GDM1 (cell line): ENCODE measurements at places on chromosomes 7 and 10.

- no peak for DNase-seq
These were observed 309.5 kb upstream of the NPVF start for GRCh38 chr7:25537662-25538375.

DNA sequence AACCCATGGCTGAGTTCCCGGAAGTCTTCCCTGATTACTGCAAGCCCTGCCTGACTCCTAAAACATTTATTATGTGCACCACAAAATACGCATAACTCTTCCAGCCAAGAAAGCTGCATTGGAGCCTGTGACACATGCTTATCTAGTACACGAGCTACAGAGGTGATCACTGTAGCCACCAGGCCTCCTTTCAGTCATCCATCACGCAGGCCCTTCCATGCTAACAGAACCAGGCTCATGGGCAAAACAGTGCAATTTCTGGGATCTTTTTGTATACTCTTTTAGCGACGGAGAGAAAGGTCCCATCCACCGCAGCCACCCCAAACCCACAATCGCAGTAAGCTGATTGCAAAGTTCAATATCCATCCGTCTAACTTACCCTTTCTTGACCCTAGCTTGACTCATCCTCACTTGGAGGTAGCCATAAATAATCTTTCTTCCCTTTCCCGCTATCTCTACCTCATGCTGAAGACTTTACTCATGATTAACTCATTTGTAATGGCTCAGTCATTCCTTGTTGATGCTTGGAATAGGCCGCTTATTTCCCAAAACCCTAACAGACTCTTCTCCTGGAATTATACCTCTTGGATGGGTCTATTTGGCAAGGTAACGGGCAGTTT is 1203.5 kb downstream of the TYW1 start:
- no peak for DNase-seq

DNA sequence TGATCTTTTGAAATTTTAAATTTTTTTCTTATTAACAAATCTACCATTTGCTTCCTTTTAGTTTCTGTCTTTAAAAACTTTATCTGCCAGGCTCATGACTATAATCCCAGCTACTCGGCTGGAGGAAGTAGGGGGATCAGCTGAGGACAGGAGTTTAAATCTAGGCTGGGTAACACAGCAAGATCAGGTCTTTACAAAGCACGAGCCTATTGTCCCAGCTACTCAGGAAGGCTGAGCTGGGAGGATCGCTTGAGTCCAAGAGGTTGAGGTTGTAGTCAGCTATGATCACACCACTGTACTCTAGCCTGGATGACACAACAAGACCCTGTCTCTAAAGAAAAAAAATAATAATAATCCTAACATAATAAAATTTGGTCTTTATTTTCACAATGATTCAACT is 17.5 kb downstream of the DPY19L1 start:
- DNase-seq, result no peak

GRCh38 chr10:71081229-71081560 is 131.2 kb upstream of the UNC5B start:
- DNase-seq, result no peak

- DNase-seq, result no peak
These were observed 70.4 kb upstream of the CFAP46 start for GRCh38 chr10:133012573-133013359.

DNA sequence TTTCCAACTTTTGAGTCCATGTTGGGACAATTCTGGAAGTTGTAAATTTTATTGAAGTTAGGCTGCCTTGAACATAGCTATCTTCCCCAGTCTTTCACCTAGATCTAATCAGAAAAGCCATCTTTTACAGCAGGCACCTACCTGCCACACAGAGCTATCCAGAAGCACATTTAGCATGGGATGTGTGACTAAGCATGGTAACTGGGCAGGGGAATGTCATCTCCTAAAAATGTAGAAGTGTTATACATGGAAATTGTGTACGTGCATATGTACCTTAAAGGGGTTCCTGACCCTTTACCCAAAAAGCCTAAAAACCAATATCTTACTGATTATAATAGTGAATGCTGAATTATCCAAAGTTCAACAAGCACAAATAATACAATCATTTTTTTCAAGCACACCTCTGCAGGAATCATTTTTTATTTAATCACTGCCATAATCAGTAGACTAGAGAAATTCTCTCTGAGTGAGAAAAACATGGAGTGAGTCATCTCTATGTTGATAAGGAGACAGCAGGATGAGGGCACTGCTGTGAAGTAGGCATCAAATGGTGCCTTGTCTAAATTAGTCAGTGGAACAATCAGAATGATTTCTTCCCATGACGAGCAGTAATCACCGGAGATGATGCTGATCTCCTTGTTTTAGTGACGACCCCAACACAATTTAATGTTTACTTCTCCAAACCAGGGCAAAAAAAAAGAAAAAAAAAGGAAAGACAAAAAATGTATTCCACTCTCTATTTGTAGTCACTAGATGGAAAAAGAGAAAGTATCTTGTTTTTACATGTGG is 75.9 kb downstream of the SORBS1 start:
- DNase-seq, result no peak

GRCh38 chr10:48836605-48837004 is 103.0 kb downstream of the LRRC18 start:
- DNase-seq, result no peak

- DNase-seq, result no peak
These were observed 18.7 kb upstream of the ARHGAP12 start for GRCh38 chr10:31947144-31947926.

DNA sequence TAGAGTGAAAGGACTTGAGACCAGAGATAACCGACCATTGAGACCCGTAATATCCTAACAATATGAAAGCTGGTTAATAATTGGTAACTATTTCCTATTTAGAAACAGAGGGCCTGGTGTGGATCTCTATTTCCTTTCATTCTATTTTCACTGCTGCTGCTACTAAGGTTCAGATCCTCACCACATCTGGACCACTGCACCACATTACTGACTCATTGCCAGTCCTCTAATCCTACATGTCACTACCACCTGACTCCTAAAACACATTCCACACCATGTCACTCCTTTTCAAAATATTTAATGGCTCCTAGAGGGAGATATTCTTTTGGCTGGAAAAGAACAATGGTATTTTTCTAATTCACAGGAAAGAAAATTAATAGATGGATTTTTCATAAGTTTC is 6.4 kb downstream of the USP54 start:
- DNase-seq, result no peak

DNA sequence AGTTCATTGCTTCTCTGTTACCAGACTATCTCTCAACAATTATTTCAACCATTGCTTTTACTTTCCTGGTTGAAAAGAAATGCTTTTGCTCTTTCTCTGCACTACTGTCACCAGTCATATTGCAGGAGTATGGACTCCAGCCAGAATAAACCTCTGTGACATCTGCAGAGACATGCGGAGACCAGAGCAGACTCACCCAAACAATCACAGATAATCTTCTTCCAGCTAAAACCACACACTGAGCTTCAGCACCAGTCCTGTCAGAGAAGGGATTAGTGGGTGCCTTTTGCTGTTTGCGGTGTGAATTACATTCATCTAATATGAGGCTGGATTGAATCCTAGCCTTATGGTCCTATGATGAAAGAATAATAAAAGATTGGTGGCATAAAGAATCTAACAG is 258.6 kb downstream of the CNTNAP2 start:
- DNase-seq, result no peak

DNA sequence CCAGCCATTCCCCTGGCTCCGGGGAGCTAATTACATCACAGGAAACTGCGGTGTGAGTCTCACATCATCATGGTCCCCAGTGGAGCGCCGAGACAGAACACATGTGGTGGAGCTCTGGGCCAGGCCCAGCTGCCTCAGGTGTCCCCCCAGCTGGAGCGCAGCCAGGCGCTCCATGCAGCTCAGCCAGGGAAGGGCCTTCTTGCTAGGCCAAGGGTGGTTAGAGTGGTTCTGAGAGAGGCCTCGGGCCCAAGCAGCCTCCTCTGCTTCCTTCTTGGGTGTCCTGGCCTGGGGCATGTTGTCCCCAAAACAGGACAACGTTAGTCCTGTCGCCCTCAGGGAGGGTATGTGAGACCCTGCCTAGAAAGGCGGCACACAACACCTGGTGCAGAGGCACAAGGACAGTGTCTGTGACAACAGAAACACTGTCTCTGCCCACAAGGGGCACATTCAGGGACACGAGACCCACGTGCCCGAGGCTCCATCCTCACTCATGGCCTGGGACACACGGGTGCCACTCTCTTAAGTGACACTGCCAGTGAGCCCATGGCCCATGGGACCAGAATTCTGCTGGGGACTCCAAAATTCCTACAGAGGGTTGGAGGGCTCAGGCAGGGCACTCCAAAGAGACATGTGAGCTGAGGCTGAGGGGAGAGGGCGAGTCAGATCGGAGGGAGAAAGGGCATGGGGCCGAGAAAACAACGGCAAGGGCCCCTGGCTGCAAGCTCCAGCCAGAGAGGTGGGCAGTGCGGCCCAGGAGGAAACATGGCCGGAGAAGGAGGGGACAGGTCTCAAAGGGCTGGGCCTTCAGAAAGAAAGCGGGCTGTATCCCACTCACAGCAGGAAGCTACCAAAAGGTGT is 37.0 kb upstream of the RET start:
- no peak for DNase-seq

- no peak for DNase-seq
These were observed 145.7 kb downstream of the ELAPOR2 start for GRCh38 chr7:86913709-86914108.

GRCh38 chr10:23826421-23826820 is 382.5 kb upstream of the KIAA1217 start:
- DNase-seq, result peak; percentile 1

GRCh38 chr10:30491204-30491915 is 57.4 kb downstream of the MAP3K8 start:
- no peak for DNase-seq

DNA sequence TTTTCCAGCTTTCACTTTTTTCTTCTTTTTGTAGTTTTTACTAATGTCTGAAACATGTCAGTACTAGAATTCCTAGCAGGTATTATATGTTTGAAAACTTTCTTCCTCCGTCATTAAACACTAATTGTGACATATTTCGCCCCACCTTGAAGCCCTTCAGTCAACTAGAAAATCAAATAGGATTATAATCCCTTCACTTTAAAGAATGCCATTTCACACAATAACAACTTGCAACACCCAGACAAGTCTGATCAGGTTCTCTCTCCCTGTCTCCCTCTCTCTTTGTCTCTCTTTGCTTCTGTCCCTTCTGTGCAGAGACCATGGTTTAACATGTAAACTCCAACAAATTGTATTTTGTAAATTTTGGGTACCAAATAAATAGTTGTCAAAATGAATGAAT is 373.5 kb downstream of the SEMA3D start:
- no peak for DNase-seq

GRCh38 chr7:24328050-24328449 is 44.1 kb downstream of the NPY start:
- no peak for DNase-seq

- DNase-seq, result no peak
These were observed 24.8 kb downstream of the KCNH2 start for GRCh38 chr7:150953061-150953997.

- DNase-seq, result no peak
These were observed 79.9 kb downstream of the ELFN1 start for GRCh38 chr7:1749864-1750466.
